ENCODE measurements at places on chromosomes 3 and 15.
A peak's percentile ranks its signal among the peaks of the same experiment; 100 is the strongest.

GRCh38 chr15:84648539-84648938 is 5.5 kb downstream of the WDR73 start:
- DNase-seq, result no peak

- DNase-seq, result no peak
These were observed 168.9 kb downstream of the XXYLT1 start for GRCh38 chr3:195101927-195102608.

GRCh38 chr15:43370310-43370974 is 401 bp downstream of the ZSCAN29 start:
- DNase-seq, result peak; percentile 47

- peak; percentile 38 for DNase-seq
These were observed 68.8 kb downstream of the PLOD2 start for GRCh38 chr3:146092230-146092629.

GRCh38 chr15:74835312-74835823 is 7.6 kb downstream of the ULK3 start:
- peak; percentile 36 for DNase-seq

GRCh38 chr3:171164067-171164465 is 137.5 kb upstream of the SLC2A2 start:
- DNase-seq, result no peak

DNA sequence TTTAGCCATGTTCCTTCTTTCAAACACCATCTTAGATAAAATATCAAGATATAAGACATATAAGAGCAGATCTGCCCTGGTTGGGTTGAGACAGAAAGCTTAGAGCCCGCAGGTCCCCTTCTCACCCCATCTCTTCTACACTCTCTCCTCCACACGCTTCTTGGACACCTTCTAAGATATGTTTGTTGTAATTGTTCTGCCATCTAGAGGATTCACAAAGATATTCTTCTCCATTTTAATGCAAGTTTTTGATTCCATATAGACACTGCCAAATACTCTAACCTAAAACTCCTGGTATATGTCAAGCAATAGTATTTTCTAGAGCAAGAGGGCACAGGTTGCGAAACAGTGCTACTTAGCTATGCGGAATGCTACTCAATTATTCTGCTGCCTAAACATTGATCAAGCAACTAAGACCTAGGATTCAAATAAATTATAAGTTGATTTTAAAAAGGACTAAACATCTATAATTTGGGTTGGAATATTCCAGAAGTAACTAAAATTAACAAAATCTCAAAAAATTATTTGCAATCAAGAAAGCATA is 6.8 kb downstream of the CHRM5 start:
- no peak for DNase-seq

DNA sequence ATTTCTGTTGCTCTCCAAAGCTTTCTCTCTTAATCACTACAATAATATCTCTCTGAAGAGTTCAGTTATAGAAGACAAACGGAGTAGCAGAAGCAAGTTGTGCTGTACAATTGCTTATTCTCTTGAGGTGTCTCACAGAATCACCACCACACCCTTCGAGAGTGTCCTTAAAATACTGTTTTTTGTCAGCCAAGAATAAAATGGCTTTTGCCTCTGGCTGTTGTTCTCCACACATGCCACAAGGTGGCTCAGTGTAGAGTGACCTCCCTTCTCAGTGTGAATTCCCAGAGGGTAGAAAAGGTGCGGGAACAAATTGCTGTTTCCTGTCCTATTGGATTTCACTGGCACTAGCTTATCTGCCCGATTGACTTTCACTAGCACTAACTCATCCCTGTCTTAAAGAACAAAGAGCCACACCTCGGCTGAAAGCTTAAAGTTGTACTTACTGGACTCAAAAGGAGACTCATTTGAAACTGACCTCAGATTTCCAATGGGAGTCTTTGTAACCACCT is 134.2 kb upstream of the SATB1 start:
- no peak for DNase-seq

- DNase-seq, result no peak
These were observed 80.6 kb downstream of the ADAMTSL3 start for GRCh38 chr15:83734487-83734886.

- no peak for DNase-seq
These were observed 158.8 kb downstream of the ALCAM start for GRCh38 chr3:105525531-105525930.

DNA sequence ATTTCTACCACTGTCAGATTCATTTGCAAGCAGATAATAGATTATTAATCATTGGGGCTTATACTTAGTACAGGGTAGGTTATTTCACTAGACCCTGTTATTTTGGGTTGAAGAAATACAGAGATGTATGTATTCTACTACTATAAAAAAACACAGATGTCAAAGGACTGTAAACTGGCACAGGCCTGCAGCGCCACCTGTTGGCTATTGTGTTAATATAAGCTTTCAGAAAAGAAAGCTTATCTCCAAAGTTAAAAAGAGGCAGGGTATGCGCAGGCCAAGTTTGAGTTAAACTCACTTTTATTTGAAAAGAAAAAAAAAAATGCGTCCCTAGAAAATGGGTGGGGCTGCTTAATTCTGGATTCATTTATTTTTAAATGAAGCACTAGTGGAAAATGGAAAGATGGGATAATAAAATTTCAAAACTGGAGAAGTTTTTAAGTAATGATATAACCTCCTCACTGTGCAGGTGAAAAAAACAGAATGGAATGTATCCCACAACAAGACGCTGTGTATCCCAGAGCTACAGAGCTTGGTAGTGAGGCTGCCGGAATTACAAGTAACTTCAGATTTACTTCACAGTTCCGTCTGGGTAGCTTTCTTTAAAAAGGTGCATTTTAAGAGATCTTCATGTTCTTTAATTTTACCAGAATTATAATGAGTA is 407.2 kb upstream of the TGFBR2 start:
- peak; percentile 55 for DNase-seq

GRCh38 chr15:57550640-57551039 is 41.1 kb upstream of the MYZAP start:
- DNase-seq, result no peak

DNA sequence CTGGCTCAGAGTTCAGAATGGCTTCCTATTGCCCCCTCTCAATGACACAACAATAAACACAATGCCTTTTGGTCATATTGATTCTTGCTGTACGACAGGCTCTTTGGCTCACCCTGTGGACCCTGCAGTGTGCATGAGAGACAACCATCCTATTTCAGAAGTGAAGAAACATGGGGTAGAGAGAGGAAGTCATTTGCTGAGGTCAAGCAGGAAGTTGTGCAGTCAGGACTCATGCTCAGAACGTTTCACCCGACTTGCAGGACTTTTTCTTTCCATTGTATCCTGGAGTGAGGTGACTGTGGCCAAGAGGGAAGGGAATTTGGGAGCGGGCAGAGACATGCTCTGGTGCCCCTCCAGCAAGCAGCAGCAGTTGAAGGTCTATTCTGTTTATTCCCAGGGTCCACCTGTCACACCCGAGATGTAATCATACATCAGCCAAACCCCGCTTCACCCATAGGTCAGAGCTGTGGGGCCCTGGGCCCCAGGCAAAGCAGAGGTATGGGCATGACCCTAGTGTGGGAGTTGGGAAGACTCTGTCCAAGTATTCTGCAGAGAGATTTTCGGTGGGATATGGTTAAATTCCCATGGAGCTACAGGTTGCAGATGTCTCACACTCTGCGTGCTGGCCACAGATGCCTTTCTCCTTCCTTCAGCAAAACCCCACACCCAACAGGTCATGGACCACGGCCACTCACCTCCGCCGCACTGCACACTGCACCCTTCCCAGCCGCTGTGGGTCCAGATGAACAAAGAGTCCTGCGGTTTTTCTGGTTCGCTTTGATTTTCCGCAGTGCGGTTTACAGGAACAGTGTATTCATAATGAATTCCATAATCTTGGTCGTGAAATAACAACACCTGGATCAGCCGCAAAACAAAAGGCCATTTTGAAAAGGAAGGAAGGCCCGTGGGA is 290.6 kb downstream of the ADAMTS17 start:
- DNase-seq, result no peak

GRCh38 chr3:187490366-187490765 is 122.2 kb downstream of the RTP4 start:
- no peak for DNase-seq

- DNase-seq, result peak; percentile 60
These were observed 56.4 kb downstream of the UMPS start for GRCh38 chr3:124786511-124787241.

GRCh38 chr3:53260286-53260785 is 4.5 kb upstream of the TKT start:
- DNase-seq, result no peak

DNA sequence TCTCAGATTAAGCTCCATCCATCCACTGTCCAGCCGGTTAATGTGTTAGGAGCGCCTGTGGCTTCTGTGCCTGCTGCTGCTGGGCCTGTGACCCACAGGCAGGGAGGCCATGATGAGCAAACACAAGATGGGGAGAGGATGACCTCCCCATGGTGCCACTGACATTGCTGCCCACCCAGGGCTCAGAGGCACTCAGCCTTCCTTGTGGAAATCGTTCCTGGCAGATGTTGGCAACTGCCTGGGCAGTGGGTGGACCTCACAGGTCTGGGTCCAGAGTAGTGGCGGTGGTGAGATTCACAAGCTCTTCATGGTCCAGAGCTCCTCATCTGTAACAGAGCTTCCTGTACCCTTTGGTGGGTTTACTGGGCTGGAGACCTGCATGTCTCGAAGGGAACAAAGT is 38.6 kb downstream of the SCN5A start:
- no peak for DNase-seq

DNA sequence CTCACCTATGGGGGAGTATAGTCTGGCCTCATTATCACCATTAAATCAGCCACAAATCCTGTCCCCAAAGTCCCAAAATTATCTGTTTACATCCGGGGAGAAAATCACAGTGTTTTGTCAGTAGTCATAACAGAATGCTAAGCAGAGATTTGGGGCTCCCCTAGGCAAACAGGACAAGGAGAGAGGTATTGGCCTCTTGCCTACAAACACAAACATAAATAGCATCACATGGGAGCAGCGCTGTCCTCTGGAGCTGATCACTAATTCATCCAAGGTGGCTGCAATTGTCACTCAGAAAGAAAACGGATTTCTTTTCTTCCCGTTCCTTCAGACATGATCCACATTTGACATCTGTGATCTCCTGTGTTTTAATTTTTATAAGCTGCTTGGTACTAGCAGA is 1028.1 kb downstream of the NTRK3 start:
- DNase-seq, result no peak

DNA sequence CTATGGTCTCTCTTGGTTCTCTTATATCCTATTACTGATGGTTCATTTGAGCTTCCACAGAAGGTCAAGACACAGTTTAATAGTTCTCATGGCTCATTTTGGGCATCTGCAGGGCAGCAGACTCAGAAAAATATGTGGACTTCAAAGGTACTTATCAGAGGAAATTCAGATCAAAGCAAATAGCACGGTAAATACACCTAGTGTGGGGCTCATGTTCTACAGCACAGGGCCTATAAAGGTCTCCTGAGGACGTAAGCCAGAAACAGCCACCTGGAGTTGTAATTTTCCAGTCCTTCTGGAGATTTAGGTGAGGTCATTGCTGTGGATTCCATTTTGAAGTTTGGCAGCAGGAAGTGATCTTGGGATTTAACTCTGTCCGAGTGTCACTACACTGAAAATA is 134.5 kb upstream of the SGO1 start:
- no peak for DNase-seq

DNA sequence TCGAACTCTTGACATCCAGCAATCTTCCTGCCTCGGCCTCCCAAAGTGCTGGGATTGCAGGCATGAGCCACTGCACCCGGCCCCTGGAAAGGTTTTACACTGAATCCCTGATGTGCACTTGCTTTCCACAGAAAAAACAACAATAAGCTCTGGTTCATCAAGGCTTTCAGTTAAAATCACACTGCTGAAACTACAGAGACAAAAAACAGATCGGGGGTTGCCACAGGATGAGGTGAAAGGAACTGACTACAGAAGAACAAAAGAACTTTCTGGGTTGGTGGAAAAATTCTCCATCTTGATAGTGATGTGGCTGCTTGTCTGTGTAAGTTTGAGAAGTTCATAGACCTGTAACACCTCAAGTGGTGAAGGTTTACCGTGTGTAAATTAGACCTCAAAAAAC is 2.9 kb downstream of the RAB43 start:
- no peak for DNase-seq

DNA sequence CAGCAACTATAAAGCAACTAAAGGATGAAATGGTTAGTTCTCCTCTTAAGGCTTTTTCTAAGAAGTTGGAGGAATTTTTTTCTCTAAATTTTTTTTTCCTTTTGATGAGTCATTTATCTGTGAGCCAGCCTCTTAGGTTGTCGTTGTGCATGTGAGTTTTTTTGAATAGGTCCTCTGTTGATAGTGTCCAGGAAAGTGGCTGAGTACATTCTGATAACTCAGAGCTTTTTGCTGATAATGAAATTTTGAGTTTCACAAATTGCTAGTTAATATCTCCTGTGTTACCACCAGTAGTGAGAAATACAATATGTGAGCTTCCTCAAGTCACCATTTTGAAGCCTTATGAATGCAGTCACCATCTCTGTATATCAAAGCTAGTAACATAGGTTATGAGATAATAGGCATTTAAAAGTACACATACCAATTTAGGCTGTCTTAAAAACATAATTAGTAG is 7.1 kb upstream of the LXN start:
- peak; percentile 63 for DNase-seq

- peak; percentile 94 for DNase-seq
These were observed 501.5 kb upstream of the THBS1 start for GRCh38 chr15:39079296-39079847.

GRCh38 chr3:120399372-120399771 is 50.2 kb upstream of the LRRC58 start:
- no peak for DNase-seq

DNA sequence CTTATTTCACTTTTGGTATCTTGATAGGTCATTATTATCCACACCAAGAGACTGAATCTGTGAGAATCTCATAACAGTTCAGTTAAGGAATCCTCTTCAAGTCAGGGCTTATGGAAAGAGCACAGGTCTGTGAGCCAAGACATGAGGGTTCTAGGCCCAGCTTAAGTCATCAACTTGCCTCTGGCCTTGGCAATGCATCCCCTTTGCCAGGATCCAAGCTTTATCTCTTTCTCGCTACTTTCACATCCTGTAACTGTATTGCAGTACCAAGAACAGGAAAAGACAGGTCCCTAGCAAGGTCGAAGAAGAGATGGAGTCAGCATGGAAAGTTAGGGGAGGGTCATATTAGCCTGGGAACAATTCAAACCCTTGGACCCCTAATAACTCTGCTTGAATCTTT is 13.5 kb upstream of the APOD start:
- no peak for DNase-seq

Data from IMR-90 (cell line).